MCF 10A (cell line): ENCODE measurements at places on chromosomes 7 and 10. TPM values are rescaled to one million over a fixed set of nuclear protein-coding genes. Genes with fewer than 3 reads are reported as not detected.

- DNase-seq = no peak
Measured at GRCh38 chr7:22442882-22443369, 57.1 kb downstream of the STEAP1B start.

Gene NUTM2D
- 2.0 and 2.3 TPM in 2 replicates for total RNA-seq

GRCh38 chr10:68327889-68328786, 3.7 kb upstream of the HNRNPH3 start:
- DNase-seq = peak; percentile 65

Gene PITRM1
- 132 and 136 TPM in 2 replicates for total RNA-seq

DNA sequence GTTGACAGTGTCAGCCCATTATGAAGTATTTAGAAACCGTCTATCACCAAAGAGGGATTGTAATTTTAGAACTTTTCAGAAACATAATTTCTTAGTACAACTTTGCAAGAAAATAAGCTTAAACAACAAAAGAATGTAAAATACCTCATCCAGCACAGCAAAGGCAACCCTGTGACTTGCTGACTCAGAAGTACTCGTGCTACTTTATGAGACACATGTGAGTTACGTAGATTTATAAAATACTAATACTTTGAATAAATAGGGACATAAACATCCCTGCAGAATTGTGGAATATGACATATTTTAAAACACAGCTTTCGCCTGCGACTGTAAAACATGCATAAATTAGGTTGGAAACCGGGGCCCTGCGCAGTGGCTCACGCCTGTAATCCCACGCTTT, 739.7 kb upstream of the ANKRD30A start:
- no peak for DNase-seq

- DNase-seq = no peak
Measured at GRCh38 chr7:80775897-80776296, 137.5 kb downstream of the CD36 start.

DNA sequence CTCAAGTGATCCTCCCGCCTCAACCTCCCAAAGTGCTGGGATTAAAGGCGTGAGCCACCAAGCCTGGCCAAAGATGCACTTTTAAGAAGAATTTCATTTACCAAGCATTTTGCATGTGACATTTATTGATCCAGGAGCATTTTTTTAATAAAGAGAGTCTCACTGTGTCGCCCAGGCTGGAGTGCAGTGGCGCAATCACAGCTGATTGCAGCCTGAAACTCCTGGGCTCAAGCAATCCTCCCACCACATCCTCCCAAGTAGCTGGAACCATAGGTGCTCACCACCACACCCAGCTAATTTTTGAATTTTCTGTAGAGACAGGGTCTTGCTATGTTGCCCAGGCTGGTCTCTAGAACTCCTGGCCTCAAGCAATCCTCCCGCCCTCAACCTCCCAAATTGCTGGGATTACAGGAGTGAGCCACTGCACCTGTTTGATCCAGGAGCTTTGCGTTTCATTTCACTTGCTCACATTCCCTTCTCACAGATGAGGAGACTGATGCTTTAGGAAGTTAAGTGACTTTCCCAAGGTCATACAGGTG, 4.4 kb upstream of the TBL2 start:
- DNase-seq = no peak

- peak; percentile 77 for DNase-seq
Measured at GRCh38 chr10:38007991-38008390, 2.5 kb upstream of the ZNF33A start.

- DNase-seq = no peak
Measured at GRCh38 chr10:4130685-4131084, 345.7 kb upstream of the KLF6 start.

Gene GGCT
- total RNA-seq = 48.3 and 64.8 TPM in 2 replicates

GRCh38 chr10:59433720-59434428, 71.5 kb upstream of the FAM13C start:
- DNase-seq = no peak

DNA sequence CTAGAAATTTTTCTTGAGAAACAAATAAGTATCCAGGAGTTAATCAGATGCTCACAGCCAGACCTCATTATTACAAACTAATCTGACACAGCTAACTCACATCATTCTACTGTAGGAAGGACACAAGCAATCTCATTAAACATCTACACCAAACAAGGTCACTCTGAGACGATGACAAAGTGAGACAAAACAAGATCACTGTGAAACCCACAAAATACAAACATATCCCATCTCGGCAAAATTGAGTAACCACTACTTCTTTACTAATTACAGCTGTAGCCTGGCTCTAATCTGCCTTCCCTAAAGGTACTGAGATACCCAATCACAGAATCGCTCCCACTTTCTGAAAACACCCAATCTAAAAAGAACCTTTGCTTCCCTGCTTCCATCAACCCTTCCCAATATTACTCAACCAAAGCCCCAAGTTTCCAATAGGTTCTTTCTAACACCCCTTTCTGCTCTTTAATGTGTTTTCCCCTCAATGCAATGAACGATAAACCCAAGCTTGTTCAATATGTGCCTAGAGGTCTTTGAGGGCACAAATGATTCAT, 26.9 kb downstream of the CCDC6 start:
- DNase-seq = no peak

- DNase-seq = no peak
Measured at GRCh38 chr10:97849103-97849686, 448 bp upstream of the GOLGA7B start.

Gene TRIM74
- total RNA-seq = 0.26 and 1.0 TPM in 2 replicates

Gene PLCE1
- 0.22 and 0.23 TPM in 2 replicates for total RNA-seq

Gene MYH16
- total RNA-seq = 0.33 TPM in 1 of 2 replicates, not detected in the other

Gene IFT22
- total RNA-seq = 21.5 and 33.8 TPM in 2 replicates

DNA sequence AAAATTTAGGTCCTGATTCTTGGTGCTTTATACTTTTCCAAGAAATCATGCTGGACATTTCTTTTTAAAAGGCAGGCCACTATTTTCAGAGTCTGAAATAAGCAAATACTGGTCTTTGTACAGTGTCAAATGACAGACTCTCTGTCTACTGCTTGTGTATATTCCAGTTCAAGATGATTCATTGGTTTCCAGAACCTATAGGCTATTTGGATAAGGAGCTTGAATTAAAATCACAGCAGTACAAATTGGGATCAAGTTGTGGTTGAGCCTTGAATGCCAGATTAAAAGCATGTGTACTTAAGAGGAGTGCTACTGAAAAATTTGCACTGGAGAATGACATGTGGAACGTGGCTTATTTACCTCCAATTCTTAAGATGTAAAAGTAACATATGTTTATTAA, 10.7 kb downstream of the KMT2E start:
- DNase-seq = peak; percentile 59

- no peak for DNase-seq
Measured at GRCh38 chr7:26036092-26036491, 115.9 kb upstream of the NFE2L3 start.

Gene ZNF804B
- total RNA-seq = not detected in 2 replicates

DNA sequence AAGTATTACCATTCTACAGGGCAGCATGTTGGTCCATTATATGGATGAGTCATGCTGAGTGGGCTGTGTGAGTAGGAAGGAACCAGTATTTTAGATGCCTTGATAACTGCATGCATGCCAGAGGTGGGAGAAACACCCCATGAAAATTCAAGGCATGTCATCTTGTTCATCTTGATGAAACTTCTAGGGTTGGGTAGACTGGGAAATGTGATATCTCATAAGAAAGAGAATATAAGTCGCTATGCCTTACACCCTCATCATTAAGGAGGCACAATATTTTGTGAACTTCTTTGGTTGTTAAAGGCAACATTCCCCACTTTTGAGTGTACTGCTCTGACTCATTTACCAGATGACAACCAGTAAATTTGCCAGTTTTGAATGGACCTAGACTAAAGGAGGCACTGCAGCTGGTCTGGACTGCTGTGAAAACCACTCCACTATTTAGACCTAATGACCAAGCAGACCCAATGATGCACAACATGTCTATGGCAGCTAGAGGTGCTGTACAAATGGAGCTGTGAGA, 48.0 kb downstream of the ZNF365 start:
- peak; percentile 10 for DNase-seq

- DNase-seq = peak; percentile 61
Measured at GRCh38 chr10:90862908-90863514, 5.2 kb upstream of the HTR7 start.

GRCh38 chr10:69957886-69958555, 94.6 kb upstream of the MACROH2A2 start:
- DNase-seq = peak; percentile 71

DNA sequence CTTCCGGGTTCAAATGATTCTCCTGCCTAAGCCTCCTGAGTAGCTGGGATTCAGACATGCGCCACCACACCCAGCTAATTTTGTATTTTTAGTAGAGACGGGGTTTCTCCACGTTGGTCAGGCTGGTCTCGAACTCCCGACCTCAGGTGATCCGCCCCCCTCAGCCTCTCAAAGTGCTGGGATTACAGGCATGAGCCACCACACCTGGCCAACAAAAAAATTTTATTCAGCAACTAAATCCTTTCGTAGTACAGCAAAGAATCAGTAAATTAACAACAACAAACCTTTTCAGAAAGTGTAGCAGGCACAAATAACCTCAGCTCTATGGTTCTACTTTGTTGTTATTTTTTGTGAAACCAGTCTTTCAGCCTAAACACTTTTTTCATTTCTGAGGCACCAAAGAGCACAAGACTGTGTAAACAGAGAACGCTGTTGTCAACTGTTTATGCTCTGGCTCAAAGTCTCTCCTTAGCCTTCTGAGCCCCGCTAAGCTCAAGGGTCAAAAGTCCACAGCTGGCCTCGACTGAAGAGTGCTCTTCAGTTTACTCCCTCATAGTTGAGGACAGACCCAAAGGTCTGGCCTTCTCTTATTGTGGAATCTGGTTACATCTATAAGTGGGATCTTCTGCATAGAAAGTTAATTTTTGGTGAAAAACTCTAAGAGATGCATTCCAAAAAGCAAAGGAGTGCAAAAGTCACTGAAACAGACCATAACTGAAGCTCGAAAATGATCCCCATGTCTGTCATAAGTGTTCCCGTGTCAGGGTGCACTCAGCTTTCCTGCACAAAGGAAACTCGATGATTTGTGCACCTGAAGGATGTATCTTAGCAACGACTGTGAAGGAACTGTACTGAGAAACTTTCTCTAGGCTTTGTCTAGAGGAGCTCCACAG, 24.6 kb upstream of the DDX50 start:
- no peak for DNase-seq

- peak; percentile 87 for DNase-seq
Measured at GRCh38 chr10:114174695-114175188, 739 bp upstream of the CCDC186 start.

- no peak for DNase-seq
Measured at GRCh38 chr7:82760074-82760473, 316.5 kb upstream of the CACNA2D1 start.
